ENCODE measurements at places on chromosomes 16 and 17. TPM values are rescaled to one million over a fixed set of nuclear protein-coding genes. Genes with fewer than 3 reads are reported as not detected.

- no peaks in the 10 kb centered on the region for H3K4me1 ChIP-seq
- H3K36me3 ChIP-seq = no peaks in the 10 kb centered on the region
- DNase-seq = no peak
- H3K27me3 ChIP-seq = no peaks in the 10 kb centered on the region
Measured at GRCh38 chr17:74687886-74688285, 24.8 kb downstream of the CD300LF start.

DNA sequence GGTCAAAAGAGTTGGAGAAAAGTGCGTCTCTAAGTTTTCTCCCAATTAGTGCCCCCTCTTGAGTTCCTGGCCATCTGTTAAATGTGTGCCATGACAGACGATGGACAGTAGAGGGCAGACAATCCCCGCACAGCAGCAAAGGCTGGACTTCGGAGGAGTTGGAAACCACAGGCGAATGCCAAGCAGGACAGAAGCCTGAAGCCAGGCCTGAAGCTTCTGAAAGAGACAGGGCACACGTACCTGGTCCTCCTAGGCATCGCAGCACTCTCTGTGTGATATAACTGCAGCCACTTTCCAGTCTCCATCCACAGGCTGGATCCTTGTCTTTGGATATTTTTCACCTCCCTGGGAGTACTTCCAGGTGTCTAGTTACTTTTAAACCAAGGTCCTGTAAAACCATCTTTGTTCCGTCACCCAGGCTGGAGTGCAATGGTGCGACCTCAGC is 14.5 kb downstream of the C17orf100 start:
- DNase-seq = peak; percentile 80
- H3K36me3 ChIP-seq = no peaks in the 10 kb centered on the region
- H3K4me3 ChIP-seq = no peak overlapping the region
- no peaks in the 10 kb centered on the region for H3K27me3 ChIP-seq
- no peak overlapping the region for H3K27ac ChIP-seq

DNA sequence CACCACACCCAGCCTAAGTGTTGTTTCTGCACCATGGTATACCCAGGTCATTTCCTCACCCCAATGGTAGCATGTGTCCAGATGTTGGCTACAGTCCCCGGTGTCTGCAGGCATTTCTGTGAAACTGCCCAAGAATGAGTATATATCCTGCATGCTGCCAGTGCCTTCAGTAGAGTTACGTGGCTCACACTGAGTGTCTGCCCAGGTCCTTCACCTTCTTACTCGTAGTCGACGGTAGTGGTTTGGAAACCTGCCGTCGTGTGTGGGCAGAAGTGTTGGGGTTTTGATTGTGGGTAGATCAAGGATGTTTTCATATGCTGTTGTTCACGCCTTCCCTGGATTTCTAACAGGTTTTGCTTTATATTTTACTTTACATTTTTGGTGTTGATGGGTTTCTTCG is 16.8 kb downstream of the TCF25 start:
- H3K4me3 ChIP-seq = no peak overlapping the region
- no peak overlapping the region for H3K27ac ChIP-seq
- H3K36me3 ChIP-seq = peaks cover 95% of the 10 kb centered on the region
- H3K27me3 ChIP-seq = no peaks in the 10 kb centered on the region

GRCh38 chr16:11705311-11706025 is 37.2 kb downstream of the TXNDC11 start:
- no peaks in the 10 kb centered on the region for H3K27me3 ChIP-seq
- no peak for DNase-seq
- H3K27ac ChIP-seq = peak overlapping the region; percentile 78
- peaks cover 7% of the 10 kb centered on the region for H3K36me3 ChIP-seq
- no peak overlapping the region for H3K4me3 ChIP-seq

DNA sequence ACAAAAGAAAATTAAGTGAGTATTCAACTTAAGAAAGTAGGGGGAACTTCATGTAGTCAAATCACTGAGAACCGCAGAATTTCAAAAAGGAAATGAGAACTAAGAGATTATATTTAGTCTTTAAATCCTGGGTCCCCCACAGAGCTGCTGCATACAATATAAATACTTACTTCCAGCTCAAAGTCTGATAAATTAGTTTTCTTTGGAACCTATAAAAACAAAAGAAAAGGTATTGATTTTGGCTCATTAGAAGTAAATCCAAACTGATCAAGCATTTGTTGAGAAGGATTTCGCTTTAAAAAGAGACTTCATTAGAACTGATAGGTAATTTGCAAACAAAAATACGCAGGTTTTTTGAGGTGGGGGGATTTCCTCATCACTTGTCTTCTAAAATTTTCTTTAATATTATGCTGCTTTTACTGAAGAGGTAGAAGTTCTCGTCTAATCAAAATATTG is 21.9 kb downstream of the PARN start:
- DNase-seq = no peak
- no peaks in the 10 kb centered on the region for H3K4me1 ChIP-seq
- H3K4me3 ChIP-seq = no peak overlapping the region
- H3K36me3 ChIP-seq = peaks cover 84% of the 10 kb centered on the region
- H3K27me3 ChIP-seq = no peaks in the 10 kb centered on the region
- no peak overlapping the region for H3K27ac ChIP-seq

DNA sequence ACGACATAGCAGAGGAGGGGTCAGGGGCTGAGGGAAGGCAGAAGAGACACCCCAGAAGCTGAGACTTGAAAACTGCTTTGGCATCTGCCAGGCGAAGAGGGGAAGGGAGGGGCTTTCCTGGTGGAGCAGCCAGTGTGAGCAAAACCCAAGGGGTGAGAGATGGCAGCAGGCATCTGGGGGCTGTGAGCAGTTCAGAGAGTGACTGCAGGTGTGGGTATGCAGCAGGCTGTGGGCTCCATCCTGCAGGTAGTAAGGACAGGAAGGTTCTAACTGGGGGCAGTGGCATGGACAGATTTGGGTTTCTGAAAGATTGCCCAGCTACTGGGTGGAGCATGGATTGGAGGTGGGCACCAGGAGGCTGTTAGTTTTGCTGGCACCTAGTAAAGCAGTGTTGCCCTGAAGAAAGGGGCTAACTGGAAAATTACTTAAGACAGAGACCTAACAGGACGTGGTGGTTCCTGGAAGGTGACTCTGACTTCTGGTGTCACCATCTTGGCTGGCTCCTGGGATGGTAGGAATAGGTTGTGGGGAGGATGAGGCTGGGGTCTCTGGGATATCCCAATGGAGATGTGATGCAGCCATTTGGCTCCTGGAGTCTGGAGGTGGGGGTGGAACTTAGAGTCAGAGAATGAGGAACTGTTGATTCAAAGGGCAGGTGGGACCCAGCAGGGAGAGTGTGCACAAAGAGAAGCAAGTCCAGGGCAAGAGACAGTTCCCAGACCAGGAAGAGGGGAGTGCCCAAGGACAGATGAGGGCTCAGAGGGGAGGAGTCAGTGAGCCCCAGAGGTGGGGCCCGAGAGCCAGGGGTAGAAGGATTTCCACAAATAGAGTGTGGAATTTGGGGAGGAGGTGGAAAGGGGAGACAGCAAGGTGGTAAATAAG is 11.2 kb downstream of the BCL7C start:
- no peak overlapping the region for H3K4me3 ChIP-seq
- peaks cover 11% of the 10 kb centered on the region for H3K4me1 ChIP-seq
- no peaks in the 10 kb centered on the region for H3K27me3 ChIP-seq
- H3K27ac ChIP-seq = no peak overlapping the region
- peaks cover 19% of the 10 kb centered on the region for H3K36me3 ChIP-seq

GRCh38 chr17:15946611-15947120 is 1.7 kb downstream of the ADORA2B start:
- DNase-seq = no peak
- H3K36me3 ChIP-seq = no peaks in the 10 kb centered on the region
- no peak overlapping the region for H3K4me3 ChIP-seq
- no peak overlapping the region for H3K27ac ChIP-seq

DNA sequence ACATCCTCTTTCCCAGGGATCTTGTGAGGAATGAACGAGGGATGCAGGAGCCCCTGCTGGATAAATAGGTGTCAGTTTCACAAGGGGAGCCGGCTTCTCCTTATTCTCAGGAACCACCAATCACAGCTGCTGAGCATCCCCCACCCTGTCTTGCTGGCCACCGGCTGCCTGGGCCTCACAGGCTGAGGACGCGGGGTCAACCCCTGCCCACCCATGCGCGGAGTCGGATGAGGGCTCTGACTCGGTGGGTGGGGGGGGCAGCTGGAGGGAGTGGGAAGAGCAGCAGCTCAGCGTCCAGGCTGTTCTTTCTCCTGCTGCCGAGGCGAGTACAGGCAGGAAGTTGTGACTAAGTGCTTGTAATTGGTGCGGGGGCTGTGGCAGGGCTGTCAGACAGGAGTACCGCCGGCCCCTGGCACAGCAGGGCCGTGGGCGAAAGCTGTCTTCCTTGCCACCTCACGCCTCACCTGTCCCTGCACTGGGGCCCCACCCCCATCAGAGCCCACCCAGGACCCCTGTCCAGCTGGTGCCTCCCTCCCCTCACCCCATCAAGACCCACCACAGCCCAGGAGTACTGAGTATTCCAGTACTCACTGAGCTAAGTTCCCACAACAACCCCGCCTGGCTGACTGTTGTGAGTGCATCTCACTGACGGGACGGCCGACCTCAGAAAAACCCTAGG is 11.0 kb upstream of the DPEP1 start:
- H3K27ac ChIP-seq = no peak overlapping the region
- H3K4me1 ChIP-seq = no peaks in the 10 kb centered on the region
- H3K4me3 ChIP-seq = no peak overlapping the region
- H3K36me3 ChIP-seq = no peaks in the 10 kb centered on the region
- no peak for DNase-seq

DNA sequence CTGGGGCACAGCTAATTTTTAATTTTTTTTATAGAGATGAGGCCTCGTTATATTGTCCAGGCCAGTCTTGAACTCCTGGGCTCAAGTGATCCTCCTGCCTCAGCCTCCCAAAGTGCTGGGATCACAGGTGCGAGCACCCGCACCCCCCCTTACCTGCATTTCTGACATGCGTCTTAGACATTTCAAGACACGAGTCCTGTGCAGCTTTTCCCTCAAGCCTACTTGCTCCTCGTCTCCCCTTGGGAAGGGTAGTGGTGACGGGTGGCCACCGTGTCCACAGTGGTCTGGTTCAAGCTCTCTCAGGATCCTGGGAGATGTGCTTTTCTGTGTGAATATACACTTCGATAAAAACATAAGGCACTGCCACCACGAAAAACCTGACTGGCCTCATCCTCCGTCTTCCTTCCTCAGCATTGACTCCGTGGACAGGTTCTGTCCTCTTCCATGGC is 9.6 kb downstream of the CANT1 start:
- H3K36me3 ChIP-seq = peaks cover 22% of the 10 kb centered on the region
- no peak for DNase-seq
- no peaks in the 10 kb centered on the region for H3K4me1 ChIP-seq
- H3K27me3 ChIP-seq = no peaks in the 10 kb centered on the region
- no peak overlapping the region for H3K27ac ChIP-seq

- H3K27ac ChIP-seq = no peak overlapping the region
- no peaks in the 10 kb centered on the region for H3K27me3 ChIP-seq
- no peaks in the 10 kb centered on the region for H3K36me3 ChIP-seq
- DNase-seq = no peak
- H3K4me1 ChIP-seq = no peaks in the 10 kb centered on the region
Measured at GRCh38 chr17:52648995-52649394, 490.5 kb upstream of the CA10 start.

GRCh38 chr16:65105171-65105570 is 16.7 kb downstream of the CDH11 start:
- H3K27me3 ChIP-seq = no peaks in the 10 kb centered on the region
- no peak for DNase-seq
- H3K27ac ChIP-seq = no peak overlapping the region
- H3K4me3 ChIP-seq = no peak overlapping the region

DNA sequence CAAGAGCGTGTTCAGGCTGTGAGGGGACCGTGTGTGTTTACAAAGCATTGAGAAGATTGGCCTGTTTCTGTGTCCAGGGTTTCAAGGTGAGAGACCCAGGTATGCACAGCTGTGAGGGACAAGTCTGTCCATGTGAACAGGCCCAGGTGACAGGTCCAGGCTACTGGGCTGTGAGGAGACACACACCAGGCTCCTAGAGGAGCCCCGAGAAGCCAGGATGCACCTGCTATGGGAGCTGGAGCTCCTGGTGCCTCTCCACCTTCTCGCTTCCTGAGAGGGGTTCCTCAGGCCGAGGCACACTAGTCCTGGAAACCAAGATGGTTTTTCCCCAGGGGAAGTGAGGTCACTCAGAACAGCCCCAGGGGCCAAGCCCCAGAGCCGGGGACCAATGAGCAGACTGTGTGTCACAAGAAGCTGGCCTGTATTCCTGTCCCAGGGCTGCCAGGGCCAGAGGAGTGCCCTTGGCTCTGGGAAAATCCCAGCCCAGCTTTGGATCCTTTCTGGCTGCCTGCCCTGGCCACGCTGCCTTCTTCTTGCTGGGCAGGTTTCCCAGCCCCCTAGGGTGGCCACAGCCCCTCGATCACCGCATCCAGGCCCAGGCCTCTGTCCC is 153.4 kb upstream of the PLCG2 start:
- no peak for DNase-seq
- H3K4me1 ChIP-seq = peaks cover 13% of the 10 kb centered on the region
- H3K27me3 ChIP-seq = no peaks in the 10 kb centered on the region
- no peaks in the 10 kb centered on the region for H3K36me3 ChIP-seq
- no peak overlapping the region for H3K4me3 ChIP-seq

DNA sequence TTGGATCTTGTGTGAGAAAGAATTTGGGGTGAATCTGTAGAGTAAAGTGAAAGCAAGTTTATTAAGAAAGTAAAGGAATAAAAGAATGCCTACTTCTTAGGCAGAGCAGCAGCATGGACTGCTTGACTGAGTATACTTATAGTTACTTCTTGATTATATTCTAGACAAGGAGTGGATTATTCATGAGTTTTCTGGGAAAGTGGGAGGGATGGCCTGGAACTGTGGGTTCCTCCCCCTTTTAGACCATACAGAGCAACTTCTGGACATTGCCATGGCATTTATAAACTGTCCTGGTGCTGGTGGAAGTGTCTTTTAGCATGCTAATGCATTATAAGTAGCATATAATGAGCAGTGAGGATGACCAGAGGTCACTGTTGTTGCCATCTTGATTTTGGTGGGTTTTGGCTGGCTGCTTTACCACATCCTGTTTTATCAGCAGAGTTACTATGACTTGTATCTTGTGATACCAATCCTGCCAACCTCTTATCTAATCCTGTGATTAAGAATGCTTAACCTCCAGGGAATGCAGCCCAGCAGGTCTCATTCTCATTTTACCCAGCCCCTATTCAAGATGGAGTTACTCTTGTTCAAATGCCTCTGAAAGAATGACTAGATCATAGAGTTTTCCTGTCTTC is 58.7 kb downstream of the HSD17B2 start:
- DNase-seq = no peak
- no peaks in the 10 kb centered on the region for H3K36me3 ChIP-seq
- no peak overlapping the region for H3K4me3 ChIP-seq
- no peaks in the 10 kb centered on the region for H3K4me1 ChIP-seq
- H3K27me3 ChIP-seq = no peaks in the 10 kb centered on the region
- no peak overlapping the region for H3K27ac ChIP-seq

- H3K4me1 ChIP-seq = no peaks in the 10 kb centered on the region
- no peak overlapping the region for H3K4me3 ChIP-seq
- H3K27me3 ChIP-seq = no peaks in the 10 kb centered on the region
- DNase-seq = no peak
Measured at GRCh38 chr17:67492824-67493517, 115.9 kb downstream of the PITPNC1 start.

The KLHL11 gene
- 6.9 TPM for total RNA-seq

The CBFA2T3 gene
- total RNA-seq = 1.1 TPM

The OTOP2 gene
- total RNA-seq = not detected

The CLDN9 gene
- total RNA-seq = 0.39 TPM

The GAN gene
- 8.8 TPM for total RNA-seq

The ULK2 gene
- 18.4 TPM for total RNA-seq

The USB1 gene
- total RNA-seq = 32.2 TPM

The KCNH6 gene
- total RNA-seq = not detected

The PLD6 gene
- total RNA-seq = 6.8 TPM

The KRTAP9-8 gene
- total RNA-seq = not detected
